Activated naive CD8-positive, alpha-beta T cell treated with anti-CD3 and anti-CD28 coated beads for 36 hours (primary cell): ENCODE measurements at places on chromosomes 6 and 20. TPM values are rescaled to one million over a fixed set of nuclear protein-coding genes. Genes with fewer than 3 reads are reported as not detected.
A peak's percentile ranks its signal among the peaks of the same experiment; 100 is the strongest.

GRCh38 chr6:109015176-109015575 lies 79.5 kb downstream of the SESN1 start:
- H3K4me1 ChIP-seq, result peaks cover 47% of the 10 kb centered on the region
- H3K36me3 ChIP-seq, result peaks cover 3% of the 10 kb centered on the region
- no peak overlapping the region for H3K4me3 ChIP-seq
- no peak for DNase-seq
- peak overlapping the region; percentile 35 for H3K27ac ChIP-seq

- no peaks in the 10 kb centered on the region for H3K4me1 ChIP-seq
- H3K27me3 ChIP-seq, result no peaks in the 10 kb centered on the region
- H3K36me3 ChIP-seq, result peaks cover 3% of the 10 kb centered on the region
- no peak for DNase-seq
- no peak overlapping the region for H3K4me3 ChIP-seq
Measured at GRCh38 chr6:104714796-104715195, 144.9 kb downstream of the HACE1 start.

DNA sequence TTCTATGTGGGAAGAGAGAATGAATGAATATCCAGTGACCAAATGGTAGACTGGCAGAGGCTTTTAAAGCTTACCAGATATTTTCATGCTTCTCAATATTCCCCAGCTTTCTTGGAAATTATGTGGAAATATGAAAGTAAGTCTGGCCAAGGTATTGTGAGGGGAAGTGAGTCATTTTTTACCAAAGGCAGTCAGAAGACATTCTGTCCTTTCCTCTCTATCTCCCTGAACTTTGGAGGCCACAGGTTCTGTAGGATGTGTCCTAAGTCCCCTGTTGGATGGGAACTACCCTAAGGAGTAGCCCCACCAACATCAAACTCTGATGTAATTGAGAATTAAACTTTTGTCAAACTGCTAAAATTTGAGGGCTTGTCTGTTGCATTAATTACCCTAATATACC lies 593.8 kb upstream of the NRSN1 start:
- H3K4me1 ChIP-seq, result no peaks in the 10 kb centered on the region
- no peak overlapping the region for H3K27ac ChIP-seq
- H3K27me3 ChIP-seq, result no peaks in the 10 kb centered on the region
- DNase-seq, result no peak
- H3K4me3 ChIP-seq, result no peak overlapping the region

- peaks cover 1% of the 10 kb centered on the region for H3K36me3 ChIP-seq
- peaks cover 18% of the 10 kb centered on the region for H3K4me1 ChIP-seq
- no peaks in the 10 kb centered on the region for H3K27me3 ChIP-seq
- DNase-seq, result no peak
- H3K27ac ChIP-seq, result peak overlapping the region; percentile 90
- peak overlapping the region; percentile 90 for H3K4me3 ChIP-seq
Measured at GRCh38 chr6:107460083-107460631, 793 bp upstream of the PDSS2 start.

FKBP1C gene
- 1.5 TPM for total RNA-seq

DNA sequence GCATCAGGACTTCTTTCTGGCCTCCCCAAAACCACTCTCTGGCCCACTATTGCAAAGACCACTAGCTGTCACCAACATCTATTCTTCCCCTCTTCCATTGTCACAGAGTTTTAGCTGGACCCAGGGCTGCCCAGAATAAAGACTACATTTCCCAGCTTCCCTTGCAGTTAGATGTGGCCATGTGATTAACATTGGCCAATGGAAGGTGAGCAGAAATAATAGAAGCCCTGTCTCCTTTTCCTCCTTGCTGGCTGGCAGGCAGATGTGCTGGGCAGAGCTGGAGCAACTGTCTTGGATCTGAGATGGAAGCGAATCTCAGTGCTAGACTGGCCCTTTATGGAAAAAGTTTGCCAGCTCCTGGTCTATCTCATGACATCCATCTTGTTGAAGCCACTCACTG lies 97.0 kb downstream of the KCNB1 start:
- no peaks in the 10 kb centered on the region for H3K4me1 ChIP-seq
- H3K27me3 ChIP-seq, result peaks cover 38% of the 10 kb centered on the region
- H3K36me3 ChIP-seq, result no peaks in the 10 kb centered on the region
- H3K27ac ChIP-seq, result no peak overlapping the region
- H3K4me3 ChIP-seq, result no peak overlapping the region
- DNase-seq, result no peak

GRCh38 chr6:109872968-109873545 lies 105.1 kb upstream of the GPR6 start:
- no peaks in the 10 kb centered on the region for H3K36me3 ChIP-seq
- DNase-seq, result no peak
- no peaks in the 10 kb centered on the region for H3K4me1 ChIP-seq
- no peak overlapping the region for H3K4me3 ChIP-seq
- H3K27ac ChIP-seq, result no peak overlapping the region
- peaks cover 11% of the 10 kb centered on the region for H3K27me3 ChIP-seq

DNA sequence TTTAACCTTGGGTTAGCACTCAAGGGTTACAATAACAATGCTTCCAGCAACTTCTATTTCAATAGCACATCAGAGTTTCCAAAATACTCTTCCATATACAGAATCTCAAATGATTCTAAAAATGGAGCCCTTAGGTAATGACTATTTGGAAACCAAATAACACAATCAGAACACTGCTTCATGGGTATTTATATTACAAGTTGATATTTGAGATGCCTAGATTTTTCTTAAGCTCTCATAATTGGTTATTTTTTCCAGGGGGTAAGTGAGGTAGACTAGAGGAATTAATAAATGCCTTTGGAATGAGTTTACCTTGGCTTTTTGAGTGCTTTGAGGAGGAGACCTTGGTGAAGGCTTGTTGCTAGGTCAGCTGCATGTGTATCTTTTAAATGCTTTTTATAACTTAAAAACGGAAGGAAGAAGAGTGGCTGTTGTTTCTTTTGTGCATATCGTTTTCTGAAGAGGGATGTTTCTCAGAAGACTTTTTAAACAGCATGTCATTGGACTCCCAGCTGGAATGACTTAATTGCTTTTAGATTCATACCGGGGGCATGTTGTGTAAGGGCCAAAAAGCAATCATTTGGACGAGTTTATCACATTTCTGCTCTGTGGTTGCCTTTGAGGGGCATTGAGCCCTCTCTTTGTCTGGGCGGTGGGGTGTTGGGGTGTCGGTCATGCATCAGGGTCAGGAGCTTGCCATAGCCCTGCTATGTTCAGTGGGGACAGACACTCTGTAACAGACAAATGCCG lies 186.0 kb downstream of the DTNBP1 start:
- H3K4me3 ChIP-seq, result no peak overlapping the region
- no peaks in the 10 kb centered on the region for H3K27me3 ChIP-seq

TBX18 gene
- not detected for total RNA-seq

PHACTR3 gene
- not detected for total RNA-seq

GRCh38 chr6:166476634-166477215 lies 94.0 kb upstream of the MPC1 start:
- no peaks in the 10 kb centered on the region for H3K4me1 ChIP-seq
- no peaks in the 10 kb centered on the region for H3K27me3 ChIP-seq
- no peak for DNase-seq
- no peaks in the 10 kb centered on the region for H3K36me3 ChIP-seq
- H3K27ac ChIP-seq, result no peak overlapping the region
